SHP77 treated with DMSO at 0.1 percent for 48 hours (cell line): ENCODE measurements at places on chromosomes 4 and X.
A peak's percentile ranks its signal among the peaks of the same experiment; 100 is the strongest.

- DNase-seq, result no peak
These were observed 2.6 kb downstream of the ARHGAP10 start for GRCh38 chr4:147734496-147734895.

DNA sequence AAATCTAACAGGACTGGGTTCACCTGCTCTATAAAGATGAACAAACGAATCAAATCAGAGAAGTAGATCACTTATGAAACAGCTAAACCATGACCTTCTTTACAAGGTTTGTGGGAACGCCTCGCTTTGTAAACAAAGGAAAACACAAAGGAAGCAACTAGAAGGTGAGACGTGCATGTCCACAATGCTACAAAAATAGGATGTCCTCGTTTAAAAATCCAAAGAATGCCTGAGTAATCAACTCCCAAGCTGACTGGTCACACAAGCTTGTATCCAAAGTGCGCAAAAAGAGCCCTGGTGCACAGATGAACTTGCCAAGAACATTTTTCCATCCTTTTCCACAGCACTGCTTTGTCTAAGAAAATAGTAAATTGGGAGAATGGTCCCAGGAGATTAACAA is 6.3 kb upstream of the SH3KBP1 start:
- DNase-seq, result no peak

DNA sequence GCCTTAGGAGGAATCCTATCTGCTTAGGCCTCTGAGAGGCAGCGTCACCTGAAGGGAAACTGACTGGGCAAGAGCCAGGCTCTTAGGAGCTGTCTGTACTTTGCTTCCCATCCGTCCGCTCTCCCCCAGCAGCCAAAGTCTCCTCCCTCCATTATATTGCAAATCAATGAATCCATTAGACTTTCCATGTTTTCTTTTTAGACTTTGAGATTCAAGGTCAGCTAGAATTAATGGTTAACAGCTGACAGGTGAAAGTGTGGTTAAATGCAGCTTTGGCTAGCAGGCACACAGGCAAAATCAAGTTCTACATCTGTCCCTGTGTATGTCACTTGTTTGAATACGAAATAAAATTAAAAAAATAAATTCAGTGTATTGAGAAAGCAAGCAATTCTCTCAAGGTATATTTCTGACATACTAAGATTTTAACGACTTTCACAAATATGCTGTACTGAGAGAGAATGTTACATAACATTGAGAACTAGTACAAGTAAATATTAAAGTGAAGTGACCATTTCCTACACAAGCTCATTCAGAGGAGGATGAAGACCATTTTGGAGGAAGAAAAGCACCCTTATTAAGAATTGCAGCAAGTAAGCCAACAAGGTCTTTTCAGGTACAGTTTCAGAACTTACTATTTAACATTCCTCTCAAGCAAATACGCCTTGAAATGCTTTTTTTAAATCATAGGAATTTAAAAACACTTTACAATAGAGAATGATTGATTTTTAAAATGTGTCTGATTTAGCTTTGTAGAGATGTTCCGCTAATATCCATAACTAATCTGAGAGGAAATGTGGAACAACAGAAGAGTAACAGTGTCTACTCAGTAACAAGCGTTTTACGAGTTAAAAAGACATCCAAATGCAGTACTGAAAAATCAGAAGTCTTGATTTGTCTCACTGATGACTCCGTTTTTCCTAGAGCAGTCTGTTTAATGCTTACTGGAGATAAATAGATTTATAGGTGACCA is at the start of gene F11:
TSS of gene F11 (plus strand) at position 507 of the 970 bp plus-strand sequence. CDS start 948 bp downstream, outside the sequence.
- DNase-seq, result no peak

DNA sequence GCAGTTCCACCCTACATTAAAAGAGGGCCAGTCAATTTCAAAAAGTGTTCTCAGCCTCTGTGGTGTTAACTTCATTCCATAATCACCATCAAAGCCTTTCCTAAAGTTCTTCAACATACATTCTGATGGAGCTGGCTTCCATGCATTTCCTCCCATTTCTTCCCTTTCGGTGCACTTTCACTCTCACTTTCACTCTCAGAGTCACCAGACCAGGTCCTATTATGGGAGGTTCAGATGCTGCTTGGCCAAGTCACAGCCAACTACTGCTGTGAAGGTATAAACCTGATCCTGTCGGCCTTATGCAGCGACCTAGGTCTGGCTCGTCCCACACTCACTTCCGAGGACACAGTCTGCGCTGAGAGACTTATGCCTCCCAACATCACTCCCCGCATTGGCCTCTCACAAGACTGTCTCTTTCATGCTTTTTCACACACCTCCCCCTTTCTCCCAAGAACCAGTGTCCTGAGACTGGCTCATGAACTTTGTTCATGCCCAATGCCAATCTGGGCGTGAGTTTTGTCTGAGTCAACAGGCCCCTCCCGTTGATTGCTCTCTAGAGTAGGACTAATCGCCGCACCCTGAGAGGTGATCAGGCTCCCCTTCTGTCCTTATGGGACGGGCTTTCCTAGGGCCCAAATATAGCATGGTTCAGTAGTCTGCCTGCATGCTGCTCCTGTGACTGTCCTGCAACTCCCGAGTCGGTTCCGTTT is 60.8 kb upstream of the XAGE1B start:
- DNase-seq, result no peak

DNA sequence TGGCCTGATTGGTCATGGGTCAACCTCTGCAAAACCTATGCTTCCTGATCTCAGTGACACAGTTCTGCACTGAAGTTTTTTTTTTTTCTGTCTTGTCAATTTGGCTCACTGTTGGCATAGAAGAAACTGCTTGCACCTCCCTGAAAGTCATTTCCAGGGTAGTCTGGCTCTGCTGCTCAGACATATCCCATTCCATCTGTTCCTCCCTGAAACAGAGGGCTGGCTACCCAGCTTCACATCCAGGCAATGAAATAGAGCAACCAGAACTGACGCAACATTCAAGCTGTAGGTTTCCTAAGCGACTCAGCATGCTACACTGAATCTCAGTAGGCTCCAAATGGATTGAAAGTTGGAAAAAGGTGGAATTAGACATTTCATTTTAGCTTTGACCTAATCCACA is 176.8 kb upstream of the MBNL3 start:
- no peak for DNase-seq

DNA sequence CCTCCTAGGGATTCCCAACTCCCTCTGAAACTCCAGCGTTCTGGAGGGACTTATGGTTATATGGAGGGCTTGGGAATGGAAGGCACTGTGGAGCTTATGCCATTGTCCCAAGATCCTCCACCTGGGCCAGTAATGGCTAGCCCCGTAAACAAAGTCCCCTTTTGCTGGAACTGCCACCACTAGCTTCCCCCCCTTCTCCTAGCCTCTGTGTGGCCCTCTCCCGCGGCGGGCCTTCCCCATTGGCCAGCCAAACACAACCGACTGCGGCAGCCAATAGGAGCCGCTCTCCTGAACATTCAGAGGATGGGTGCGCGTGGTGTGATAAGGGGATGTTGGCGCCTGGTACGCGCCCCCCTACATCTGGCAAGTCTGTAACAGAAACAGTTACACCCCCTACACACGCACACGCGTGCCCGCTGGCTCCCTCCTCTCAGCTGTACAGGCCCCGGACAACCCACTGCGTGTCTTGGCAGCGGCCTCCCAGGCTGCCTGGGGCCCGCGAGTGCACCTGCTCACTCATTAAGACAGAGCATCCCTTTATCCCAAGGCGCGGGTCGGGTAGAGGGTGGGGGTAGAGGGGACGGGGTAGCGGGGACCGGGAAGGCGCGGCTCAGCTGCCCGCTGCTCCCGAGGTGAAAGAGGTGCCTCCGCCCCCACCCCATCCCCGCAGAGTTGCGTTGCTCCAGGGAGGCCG is 863 bp upstream of the RAB33A start:
- DNase-seq, result peak; percentile 56

GRCh38 chrX:126137899-126138298 is 28.2 kb downstream of the DCAF12L2 start:
- DNase-seq, result no peak

DNA sequence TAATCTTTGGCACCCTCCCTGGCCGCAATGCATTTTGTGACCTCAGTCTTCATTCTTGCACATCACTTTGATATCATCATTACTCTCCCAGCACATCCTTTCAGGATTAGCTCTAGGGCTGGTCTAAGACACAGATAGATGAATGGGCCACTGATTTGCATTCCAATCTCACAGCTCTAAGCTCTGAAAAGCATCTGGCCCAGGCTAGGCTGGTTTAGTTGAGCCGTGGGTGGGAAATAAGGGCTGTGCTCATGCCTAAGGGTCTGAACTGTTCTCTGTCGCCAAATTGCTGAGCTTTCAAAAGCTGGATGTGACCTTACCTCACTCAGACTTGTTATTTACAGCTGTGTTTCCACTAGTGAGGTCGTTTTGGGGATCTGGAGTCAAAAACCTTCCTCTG is 30.0 kb upstream of the SLC9A7 start:
- no peak for DNase-seq

GRCh38 chr4:107359208-107359607 is 323.1 kb upstream of the DKK2 start:
- DNase-seq, result no peak

DNA sequence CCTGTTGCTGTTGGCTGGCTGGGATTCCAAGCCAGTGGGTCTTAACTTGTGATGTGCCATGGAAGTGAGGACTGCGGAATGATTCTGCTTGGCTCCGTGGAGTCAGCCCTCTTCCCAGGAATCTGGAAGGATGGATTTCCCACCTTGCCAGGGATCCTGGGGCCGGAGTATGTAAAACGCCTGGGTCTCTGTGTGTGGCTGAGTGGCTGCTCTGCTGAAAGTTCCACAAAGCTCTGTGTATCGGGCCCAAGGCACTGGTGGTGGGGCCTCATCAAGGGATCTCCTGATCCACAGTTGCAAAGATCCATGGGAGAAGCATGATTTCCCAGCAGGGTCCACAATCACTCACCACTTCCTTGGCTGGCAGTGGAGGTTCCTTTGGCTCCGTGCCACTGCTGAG is 24.1 kb upstream of the TMEM271 start:
- DNase-seq, result no peak

DNA sequence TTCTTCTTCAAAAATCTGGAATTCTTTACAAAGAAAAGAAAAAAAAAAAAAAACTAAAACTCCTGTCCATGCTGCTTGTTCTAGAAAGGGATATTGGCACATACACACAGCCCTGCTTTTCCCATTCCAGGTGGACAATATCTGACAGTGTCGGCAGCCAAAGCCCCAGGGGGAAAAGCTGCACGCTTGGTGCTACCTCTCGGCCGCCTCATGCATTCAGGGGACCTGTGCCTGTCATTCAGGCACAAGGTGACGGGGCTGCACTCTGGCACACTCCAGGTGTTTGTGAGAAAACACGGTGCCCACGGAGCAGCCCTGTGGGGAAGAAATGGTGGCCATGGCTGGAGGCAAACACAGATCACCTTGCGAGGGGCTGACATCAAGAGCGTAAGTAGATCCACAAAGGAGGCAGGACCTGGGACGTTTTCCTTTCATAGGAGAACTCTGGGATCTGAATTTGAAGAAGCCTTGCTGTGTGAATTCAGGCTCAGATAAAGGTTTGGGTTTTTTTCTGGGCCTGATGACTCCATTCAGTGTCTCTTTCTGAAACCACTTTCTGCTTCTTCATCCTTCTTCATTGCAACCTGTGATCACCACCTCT is 71.9 kb downstream of the NPNT start:
- DNase-seq, result no peak

- DNase-seq, result no peak
These were observed 242.7 kb upstream of the NWD2 start for GRCh38 chr4:37001688-37002436.

GRCh38 chr4:60729194-60729593 is 470.9 kb upstream of the ADGRL3 start:
- DNase-seq, result no peak

DNA sequence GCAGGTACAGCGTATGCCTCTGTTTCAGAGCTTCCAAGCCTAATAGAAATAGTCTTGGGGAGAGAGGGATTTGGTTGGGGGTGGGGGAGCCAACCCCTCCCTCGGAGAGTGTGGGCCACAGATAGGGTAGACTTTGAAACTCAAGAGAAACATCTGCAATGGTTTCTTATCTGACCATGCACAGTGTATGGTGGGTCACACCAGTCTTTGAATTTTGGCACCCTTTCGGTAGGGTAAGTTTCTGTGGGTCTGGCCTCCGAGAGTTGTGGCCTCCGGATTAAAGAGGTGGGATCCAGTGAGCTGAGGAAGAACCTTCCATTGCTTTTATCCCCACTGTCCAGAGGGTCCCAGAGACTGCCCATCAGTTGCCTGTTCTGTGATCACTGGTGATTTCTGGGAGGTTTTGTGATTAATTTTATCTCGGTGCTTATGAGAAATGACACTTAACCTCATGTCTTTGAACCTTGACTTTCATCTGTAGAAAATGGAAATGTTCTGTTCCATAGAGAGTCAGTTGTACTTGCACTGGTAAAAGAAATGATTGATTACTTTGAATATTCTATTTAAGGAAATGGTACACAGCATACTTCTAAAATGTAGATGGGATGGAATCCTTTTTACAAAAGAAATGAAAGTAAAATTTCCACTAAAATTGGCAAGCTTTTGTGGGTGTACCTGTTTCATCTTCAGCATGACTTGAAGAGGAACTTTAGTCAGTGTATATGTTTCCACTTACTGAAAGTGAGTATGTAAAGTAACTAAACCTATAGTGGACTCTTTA is 62.7 kb downstream of the TMEM131L start:
- DNase-seq, result no peak

DNA sequence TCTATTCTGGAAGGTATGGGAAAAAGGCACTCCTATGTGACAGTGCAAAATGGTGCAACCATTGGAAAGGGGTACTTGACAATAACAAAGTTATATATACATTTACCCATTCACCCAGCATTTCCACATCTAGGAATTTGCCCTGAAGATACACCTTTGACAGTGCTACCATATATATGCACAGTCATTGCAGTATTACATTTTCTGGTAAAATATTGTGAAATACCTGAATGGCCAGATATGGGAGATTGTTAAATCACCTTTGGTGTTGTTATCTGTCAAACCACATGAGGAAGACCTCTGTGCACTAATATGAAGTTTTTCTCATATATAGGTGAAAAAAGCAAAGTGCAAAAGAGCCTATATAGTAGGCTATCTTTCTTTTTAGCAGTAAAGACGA is 53.5 kb downstream of the SMAD1 start:
- no peak for DNase-seq

DNA sequence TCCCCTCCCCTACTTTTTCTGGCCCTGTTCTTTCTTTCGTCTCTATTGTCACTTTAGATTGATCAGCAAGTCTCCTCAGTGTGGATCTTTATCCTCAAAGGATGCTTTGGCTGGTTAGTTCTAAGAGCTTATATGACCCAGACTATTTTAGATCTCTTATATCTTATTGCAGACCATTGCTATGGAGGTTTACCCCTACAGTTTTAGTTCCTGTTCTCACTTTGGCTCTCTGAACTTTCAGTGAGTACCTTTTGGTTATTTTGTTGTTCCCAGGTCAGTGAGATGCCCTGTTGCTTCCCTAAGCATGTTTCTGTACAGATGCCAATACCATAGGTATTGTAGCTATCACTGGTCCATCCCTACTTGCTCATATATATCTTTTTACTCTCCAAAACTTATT is 24.0 kb upstream of the MED14 start:
- DNase-seq, result no peak
